ENCODE measurements at places on chromosomes 7 and 10.

GRCh38 chr10:4270116-4270515 lies 485.1 kb upstream of the KLF6 start:
- DNase-seq, result no peak

DNA sequence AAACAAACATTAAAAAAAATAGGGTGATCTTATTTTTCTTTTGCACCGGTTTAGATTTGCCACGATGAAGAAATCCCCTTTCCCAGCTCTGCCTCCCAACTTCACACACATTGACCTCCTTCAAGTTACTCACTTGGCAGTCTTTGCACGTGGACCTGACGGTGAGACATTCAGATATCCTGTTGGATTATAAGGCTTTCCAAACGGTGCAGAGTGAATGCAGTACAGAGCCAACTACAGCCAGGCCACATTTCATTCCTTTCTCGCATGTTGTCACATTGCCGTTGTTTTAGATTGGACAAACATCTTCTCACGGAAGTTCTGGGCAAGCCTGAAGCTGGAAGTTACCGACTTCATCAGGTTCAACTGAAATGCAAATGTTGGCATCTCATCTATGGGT lies 159.2 kb downstream of the HDAC9 start:
- DNase-seq, result no peak

DNA sequence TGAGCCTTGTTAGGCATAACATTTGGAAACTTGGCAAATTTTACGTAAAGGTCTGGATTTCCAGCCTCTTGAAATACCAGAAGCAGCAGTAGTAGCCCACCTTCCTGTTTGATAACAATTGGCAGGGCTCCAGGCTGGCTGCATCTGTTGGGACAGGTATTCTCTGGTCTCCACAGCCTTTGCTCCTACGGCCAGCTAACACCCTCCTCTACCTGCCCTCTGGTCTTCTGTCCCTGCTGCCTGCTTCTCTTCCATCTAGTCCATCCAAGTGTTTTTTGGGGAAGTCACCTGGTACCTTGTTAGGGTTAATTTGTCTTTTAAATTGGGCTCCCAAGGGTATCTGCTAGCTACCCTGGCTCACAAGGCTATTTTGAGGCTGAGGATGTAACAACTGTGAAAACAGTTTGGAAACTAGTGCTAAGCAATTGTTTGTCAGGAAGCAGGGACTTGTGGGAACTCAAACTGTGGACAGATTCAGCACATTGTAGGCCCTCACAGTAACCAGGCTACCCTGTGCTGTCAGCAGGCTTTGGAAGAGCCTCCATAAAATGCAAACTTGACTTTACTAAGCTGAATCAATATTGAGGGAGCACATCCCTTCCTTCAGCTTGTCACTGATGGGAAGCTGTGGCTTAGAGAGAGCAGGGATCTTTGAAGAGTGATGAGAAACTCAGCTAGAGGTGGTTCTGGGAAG lies 8.5 kb downstream of the RPS24 start:
- no peak for DNase-seq

GRCh38 chr7:146636581-146636980 lies 520.0 kb downstream of the CNTNAP2 start:
- no peak for DNase-seq

- no peak for DNase-seq
These were observed 145.7 kb downstream of the PRPF18 start for GRCh38 chr10:13732465-13732881.

- no peak for DNase-seq
These were observed 178.8 kb downstream of the TPK1 start for GRCh38 chr7:144656965-144657517.

DNA sequence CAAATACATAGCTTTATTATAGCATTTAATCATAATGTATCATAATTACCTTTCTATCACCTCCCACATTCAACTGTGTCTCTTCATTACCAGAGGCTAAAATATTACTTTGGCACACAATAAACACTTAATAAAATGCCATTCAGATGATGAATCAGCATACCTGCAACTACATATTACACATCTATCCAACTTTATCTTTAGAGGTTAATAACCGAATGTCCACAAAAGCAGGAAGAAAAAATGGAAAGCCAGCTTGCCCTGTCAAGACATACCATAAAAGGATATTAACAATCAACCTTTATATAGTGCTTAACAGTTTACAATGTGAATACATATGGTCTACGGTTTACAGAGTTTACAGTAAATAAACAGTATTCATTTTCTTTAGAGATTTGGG lies 12.7 kb downstream of the CACUL1 start:
- no peak for DNase-seq

DNA sequence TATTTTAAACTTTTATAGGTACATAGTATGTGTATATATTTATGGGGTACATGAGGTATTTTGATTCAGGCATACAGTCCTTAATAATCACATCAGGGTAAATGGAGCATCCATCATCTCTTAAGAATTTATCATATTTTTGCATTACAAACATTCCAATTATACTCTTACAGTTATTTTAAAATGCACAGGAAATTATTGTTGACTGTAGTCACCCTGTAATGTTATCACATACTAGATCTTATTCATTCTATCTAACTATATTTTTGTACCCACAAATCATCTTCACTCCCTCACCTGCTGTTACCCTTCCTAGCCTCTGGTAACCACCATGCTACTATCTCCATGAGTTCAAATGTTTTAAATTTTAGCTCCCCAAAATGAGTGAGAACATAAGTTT lies 56.3 kb upstream of the FAM3C start:
- no peak for DNase-seq

DNA sequence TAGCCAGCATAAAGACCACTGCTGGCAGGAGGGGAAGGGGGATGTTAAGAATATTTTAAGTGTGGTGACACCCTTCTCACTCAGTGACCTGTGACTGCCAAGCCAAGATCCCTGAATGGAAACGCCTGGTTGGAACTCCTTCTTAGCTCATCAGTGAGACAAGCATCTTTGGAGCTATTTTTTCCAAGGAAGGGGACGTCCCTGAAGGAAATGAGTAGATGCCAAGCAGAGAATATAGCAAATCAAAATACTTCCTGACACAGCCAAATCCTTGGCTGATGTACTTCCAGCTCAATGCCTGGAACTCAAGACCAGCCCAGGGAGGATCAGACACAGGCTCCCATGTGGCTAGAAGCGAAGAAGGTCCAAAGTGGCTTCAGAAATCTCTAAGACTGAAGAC lies 82.2 kb downstream of the SORBS1 start:
- no peak for DNase-seq
